ENCODE measurements at places on chromosomes 7 and 10. TPM values are rescaled to one million over a fixed set of nuclear protein-coding genes. Genes with fewer than 3 reads are reported as not detected.

DNA sequence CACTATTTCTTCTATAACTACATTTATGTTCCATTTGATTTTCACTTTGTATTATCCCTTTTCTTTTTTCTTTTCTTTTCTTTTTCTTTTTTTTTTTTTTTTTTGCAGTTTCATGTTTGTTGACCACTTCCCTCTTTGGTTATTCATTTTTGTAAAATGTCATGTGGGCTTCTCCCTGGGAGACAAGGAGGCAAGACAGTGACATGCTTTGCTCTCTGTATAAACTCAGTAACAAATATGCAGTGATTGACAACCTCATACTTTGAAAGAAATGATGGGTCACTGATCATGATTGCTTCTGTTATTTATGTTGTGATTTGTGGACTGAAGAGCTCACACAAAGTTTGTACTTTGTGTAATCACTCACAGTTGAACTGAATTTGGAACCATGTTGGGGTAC lies 90.2 kb upstream of the ABI1 start:
- H3K36me3 ChIP-seq, result no peaks in the 10 kb centered on the region
- no peak overlapping the region for H3K27ac ChIP-seq
- H3K4me3 ChIP-seq, result no peak overlapping the region
- DNase-seq, result no peak
- peaks cover 2% of the 10 kb centered on the region for H3K4me1 ChIP-seq

- no peaks in the 10 kb centered on the region for H3K36me3 ChIP-seq
- H3K27me3 ChIP-seq, result no peaks in the 10 kb centered on the region
- DNase-seq, result no peak
- no peaks in the 10 kb centered on the region for H3K4me1 ChIP-seq
- no peak overlapping the region for H3K4me3 ChIP-seq
Observed at GRCh38 chr10:66162560-66163143, 763.2 kb upstream of the LRRTM3 start.

The KEL gene
- 1.1 TPM for total RNA-seq

- peaks cover 8% of the 10 kb centered on the region for H3K27me3 ChIP-seq
- H3K27ac ChIP-seq, result no peak overlapping the region
- DNase-seq, result no peak
- H3K4me1 ChIP-seq, result no peaks in the 10 kb centered on the region
- H3K36me3 ChIP-seq, result no peaks in the 10 kb centered on the region
- H3K4me3 ChIP-seq, result no peak overlapping the region
Observed at GRCh38 chr7:142927085-142927745, 6.3 kb downstream of the TRPV5 start.

The PRSS2 gene
- total RNA-seq, result not detected

The ZNF722 gene
- not detected for total RNA-seq

GRCh38 chr7:21670496-21670895 lies 127.7 kb downstream of the DNAH11 start:
- no peak for DNase-seq
- H3K27ac ChIP-seq, result no peak overlapping the region
- H3K4me1 ChIP-seq, result peaks cover 5% of the 10 kb centered on the region
- H3K27me3 ChIP-seq, result peaks cover 6% of the 10 kb centered on the region

DNA sequence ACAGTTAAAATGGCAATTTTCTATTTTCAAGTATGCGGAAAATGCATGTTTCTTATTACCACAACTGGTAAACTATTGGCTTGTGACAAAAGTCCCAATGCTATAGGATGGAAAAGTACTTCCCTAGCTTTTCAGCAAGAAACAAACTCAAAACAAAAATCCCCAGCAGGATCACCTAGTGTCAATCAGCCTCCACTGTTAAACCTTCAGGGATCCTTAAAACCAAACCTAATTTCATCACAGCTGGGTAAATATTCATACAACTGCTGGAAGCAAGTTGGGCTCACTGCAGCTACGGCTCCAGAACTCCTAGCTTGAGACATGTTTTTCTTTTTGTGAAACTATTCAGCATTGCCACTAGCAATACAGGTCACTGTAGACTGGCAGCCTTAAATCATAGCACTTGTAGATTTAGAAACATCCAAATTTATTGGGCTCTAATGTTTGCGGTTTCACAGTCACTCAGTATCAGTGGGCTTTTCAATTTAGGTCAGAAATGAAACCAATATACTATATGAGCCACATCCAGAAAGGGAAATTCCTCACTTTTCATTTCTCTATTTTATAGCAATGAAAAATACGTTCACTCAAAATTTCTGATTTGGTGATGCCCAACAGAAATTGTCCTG lies 145.2 kb upstream of the ANK3 start:
- H3K4me1 ChIP-seq, result peaks cover 26% of the 10 kb centered on the region
- no peaks in the 10 kb centered on the region for H3K36me3 ChIP-seq
- no peak for DNase-seq
- H3K27me3 ChIP-seq, result no peaks in the 10 kb centered on the region
- H3K4me3 ChIP-seq, result no peak overlapping the region

The MYO3A gene
- total RNA-seq, result not detected

DNA sequence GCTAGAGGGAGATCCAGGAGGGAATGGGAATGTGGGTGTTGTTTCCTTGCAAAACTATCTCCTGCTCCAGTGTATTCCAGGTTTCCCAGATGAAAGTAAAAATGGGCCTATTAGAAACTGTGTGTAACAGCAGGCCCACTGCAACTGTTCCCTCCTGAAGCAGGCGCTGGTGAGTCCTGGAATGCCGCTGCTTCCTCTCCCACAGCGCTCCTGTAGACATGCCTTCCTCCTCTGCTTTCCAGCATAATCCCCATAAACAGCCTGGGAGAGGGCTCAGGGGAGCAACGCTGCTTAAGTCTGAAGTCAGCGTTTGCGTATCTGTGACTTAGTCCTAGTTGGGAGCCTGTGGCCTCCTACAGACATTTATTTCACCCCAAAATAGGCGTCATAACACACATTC lies 551.0 kb upstream of the FOXK1 start:
- H3K4me3 ChIP-seq, result no peak overlapping the region
- DNase-seq, result no peak
- no peaks in the 10 kb centered on the region for H3K4me1 ChIP-seq
- no peaks in the 10 kb centered on the region for H3K36me3 ChIP-seq

DNA sequence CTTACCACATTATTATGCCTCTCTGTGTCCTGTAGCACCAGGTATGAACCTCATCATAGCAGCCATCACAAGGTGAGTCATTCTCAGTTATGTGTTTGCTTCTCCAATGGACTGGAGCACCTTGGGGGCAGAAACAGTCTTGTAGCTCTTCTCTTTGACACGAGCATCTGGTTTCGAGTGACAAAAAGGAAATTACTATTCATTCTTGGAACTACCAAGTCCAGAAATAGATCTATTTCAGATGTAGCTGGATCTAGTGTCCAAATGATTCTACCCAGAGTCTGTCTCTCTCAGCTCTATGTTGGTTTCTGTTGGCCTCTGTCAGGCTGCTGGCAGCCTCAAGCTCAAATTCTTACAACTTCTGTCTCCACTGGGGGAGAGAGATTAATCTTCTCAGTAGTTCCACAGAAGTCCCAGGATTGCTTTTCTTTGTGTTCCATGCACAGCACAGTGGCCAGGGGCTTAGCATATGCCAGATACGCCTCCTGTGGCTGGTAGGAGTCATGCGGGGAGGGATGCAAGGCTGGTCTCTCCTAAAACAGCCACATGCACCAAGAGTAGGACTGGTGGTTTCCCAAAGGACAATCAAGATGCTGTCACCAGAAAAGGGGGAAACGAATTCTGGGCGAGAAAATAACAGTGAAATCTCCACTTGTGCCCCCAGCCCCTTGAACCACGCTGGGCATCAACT lies 37.2 kb upstream of the PAPSS2 start:
- no peaks in the 10 kb centered on the region for H3K36me3 ChIP-seq
- H3K27me3 ChIP-seq, result peaks cover 23% of the 10 kb centered on the region
- DNase-seq, result no peak
- no peak overlapping the region for H3K4me3 ChIP-seq

DNA sequence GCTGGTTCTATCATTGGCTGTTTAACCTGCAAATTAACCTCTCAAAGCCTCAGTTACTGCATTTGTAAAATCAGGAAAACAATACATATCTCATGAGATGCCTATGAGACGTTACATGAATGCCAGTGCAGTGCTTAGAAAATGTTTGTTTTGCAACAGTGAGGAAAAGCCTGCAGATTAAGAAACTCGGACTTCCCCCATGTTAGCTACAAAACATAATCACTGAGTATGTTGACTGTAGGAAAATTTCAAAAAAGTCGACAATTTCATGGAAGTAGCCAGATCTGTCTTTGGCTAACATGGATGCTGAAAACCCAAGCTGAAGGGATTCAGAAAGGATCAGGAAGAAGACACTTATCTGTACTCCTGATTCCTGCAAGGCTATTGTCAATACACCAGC lies 121.4 kb downstream of the TRIL start:
- no peak overlapping the region for H3K27ac ChIP-seq
- H3K27me3 ChIP-seq, result no peaks in the 10 kb centered on the region
- no peaks in the 10 kb centered on the region for H3K36me3 ChIP-seq
- DNase-seq, result no peak
- no peak overlapping the region for H3K4me3 ChIP-seq

- peaks cover 7% of the 10 kb centered on the region for H3K36me3 ChIP-seq
- H3K27me3 ChIP-seq, result peaks cover 3% of the 10 kb centered on the region
- H3K27ac ChIP-seq, result no peak overlapping the region
- no peak overlapping the region for H3K4me3 ChIP-seq
Observed at GRCh38 chr10:88211230-88211629, 347.8 kb downstream of the PTEN start.

DNA sequence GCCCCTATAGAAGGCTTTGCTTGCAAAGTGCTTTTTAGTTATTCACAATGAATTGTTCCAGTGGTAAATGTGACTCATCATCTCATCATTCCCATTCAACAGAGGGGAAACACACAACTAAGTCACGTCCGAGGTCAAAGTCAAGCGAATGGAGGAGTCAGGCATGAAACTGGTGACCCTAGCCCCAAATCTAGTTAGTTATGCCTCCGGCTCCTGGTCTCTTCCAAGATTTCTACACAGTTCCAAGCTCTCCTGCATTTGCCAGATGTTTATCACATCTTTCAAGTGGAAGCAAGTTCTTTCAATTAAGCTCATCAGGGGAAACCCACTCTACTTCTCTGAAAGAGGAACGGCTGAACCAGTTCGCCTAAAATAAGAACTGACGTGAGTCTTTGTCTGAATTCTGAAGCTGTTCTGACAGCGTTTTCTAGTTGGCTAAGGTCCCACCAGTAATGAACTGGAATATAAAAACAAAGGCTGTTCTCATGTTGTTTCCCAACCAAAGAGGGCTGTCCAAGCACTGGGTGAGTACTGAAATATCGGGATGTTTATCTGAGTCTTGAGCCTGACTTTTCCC lies 140.9 kb upstream of the NRBF2 start:
- no peak overlapping the region for H3K27ac ChIP-seq
- no peak overlapping the region for H3K4me3 ChIP-seq
- no peaks in the 10 kb centered on the region for H3K27me3 ChIP-seq
- peaks cover 23% of the 10 kb centered on the region for H3K4me1 ChIP-seq

The SAP25 gene
- 29.1 TPM for total RNA-seq

The BET1 gene
- 24.4 TPM for total RNA-seq

The SFRP4 gene
- not detected for total RNA-seq

DNA sequence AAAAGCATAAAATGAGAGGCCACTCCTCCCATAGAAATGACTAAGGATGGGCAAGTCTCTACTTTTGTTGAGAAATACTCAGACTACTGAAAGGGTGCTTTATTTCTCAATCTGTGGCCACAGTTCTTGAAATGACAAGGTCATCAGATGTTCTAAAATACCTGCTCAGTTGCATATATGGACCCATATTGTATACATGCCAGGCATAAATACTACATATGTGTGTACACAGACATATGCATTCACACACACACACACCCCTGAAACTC lies 691.5 kb upstream of the SORCS1 start:
- no peaks in the 10 kb centered on the region for H3K4me1 ChIP-seq
- no peak overlapping the region for H3K27ac ChIP-seq
- H3K36me3 ChIP-seq, result no peaks in the 10 kb centered on the region
- H3K4me3 ChIP-seq, result no peak overlapping the region
- no peak for DNase-seq

The NKX2-3 gene
- not detected for total RNA-seq

GRCh38 chr7:11604505-11604904 lies 227.5 kb downstream of the THSD7A start:
- no peaks in the 10 kb centered on the region for H3K4me1 ChIP-seq
- no peak for DNase-seq
- no peak overlapping the region for H3K4me3 ChIP-seq
- H3K27ac ChIP-seq, result no peak overlapping the region

GRCh38 chr10:82759050-82759449 lies 884.1 kb downstream of the NRG3 start:
- H3K4me3 ChIP-seq, result no peak overlapping the region
- no peaks in the 10 kb centered on the region for H3K27me3 ChIP-seq
- H3K4me1 ChIP-seq, result no peaks in the 10 kb centered on the region
- DNase-seq, result no peak

The AKR1C8 gene
- total RNA-seq, result 1.5 TPM

Measured in activated CD4-positive, alpha-beta memory T cell treated with anti-CD3 and anti-CD28 coated beads, Interleukin-2, amount 10 ng/mL, durations not matched to agents 7 days and 5 days (primary cell).